ENCODE measurements at places on chromosomes 11 and 22. TPM values are rescaled to one million over a fixed set of nuclear protein-coding genes. Genes with fewer than 3 reads are reported as not detected.
A peak's percentile ranks its signal among the peaks of the same experiment; 100 is the strongest.

DNA sequence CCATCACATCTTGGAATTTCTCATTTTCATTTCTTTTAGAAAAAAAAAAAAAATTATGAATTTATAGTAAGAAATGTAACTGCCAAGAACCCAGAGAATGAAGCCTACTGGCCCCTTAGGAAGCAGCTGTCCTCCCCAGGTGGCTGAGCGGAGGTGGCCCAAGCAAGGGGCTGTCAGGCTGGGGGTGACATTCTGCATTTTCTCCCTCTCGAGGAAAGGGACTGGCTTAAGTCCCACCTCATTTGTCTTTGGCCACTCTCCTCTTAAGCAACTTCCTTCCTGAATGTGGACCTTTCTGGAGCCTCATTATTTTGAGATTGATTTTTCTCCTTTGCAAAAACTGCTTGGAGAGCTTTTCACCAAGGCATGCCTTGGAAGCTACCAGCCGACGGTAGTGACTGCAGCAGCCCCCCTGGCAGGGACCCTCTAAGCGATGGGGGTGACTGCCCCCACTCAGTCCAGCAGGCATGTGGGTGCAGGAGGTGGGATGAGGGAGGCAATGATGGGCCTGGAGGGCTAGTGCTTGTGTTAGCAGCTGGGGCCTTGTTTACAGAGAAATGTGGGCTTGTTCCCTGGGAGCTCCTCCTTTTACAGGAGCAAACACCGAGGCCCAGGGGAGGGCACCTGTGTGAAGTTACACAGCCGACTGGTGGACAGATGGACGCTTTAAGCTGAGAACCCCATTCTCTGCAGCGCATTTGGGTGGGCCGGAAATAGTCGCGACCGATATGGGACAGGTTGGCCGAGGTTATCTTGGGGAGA is 111.7 kb downstream of the MORC2 start:
- H3K36me3 ChIP-seq = no peaks in the 10 kb centered on the region
- H3K4me1 ChIP-seq = no peaks in the 10 kb centered on the region
- no peak overlapping the region for H3K27ac ChIP-seq
- peak; percentile 31 for DNase-seq
- H3K27me3 ChIP-seq = peaks cover 2% of the 10 kb centered on the region
- no peak overlapping the region for H3K4me3 ChIP-seq

DNA sequence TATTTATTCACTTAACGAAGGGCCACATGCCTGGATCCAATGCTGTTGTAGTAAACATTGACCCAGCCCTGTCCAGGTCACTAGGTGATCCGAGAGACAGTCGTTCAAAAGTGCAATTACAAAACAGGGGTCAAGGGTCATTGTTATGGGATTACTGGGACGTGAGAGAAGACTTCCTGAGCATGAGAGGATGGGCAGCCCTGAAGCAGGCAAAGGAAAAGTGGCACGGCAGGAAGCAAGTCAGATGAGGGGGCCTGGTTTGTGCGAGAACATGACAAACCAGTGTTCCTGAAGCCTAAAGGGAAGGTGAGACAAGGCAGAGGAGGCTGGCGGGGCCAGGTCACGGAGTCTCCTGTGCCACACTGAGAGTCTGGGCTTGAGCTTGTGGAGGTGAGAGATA is 15.8 kb upstream of the MMP20 start:
- no peak for DNase-seq
- H3K27ac ChIP-seq = no peak overlapping the region
- no peaks in the 10 kb centered on the region for H3K36me3 ChIP-seq
- H3K4me3 ChIP-seq = no peak overlapping the region

- no peaks in the 10 kb centered on the region for H3K36me3 ChIP-seq
- no peaks in the 10 kb centered on the region for H3K27me3 ChIP-seq
- H3K4me1 ChIP-seq = no peaks in the 10 kb centered on the region
- H3K27ac ChIP-seq = no peak overlapping the region
These were observed 109.1 kb upstream of the TIMP3 start for GRCh38 chr22:32692371-32692770.

DNA sequence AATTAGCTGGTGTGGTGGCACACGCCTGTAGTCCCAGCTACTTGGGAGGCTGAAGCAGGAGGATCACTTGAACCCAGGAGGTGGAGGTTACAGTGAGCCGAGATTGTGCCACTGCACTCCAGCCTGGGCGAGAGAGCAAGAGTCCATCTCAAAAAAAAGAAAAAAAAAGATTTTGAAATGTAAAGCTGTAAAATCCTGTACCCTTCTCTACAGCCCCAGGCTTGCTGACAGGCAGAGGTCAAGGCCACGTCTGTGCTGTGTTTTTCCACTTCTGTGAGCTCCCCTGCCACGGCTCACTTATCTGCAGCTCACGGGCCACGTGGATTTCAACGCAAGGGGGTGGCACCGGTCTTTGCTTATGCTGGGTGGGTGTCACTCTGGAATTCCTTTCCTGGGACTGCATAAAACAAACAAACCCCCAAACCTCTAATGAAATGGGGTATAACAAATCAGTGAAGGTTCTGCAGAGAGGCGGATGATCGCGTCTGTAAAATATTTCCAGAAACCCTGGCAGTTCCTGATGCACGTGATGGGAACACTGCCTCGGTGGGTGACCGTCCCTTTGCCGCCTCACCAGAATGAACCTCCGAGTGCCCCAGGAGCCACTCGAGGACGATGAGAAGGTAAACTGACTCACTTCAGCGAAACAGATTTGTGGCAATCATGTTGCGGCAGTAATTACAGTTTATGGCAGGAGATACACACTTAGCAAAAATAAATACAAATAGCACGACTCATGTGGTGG is 44.0 kb upstream of the ATXN10 start:
- DNase-seq = peak; percentile 24
- H3K4me3 ChIP-seq = no peak overlapping the region
- no peak overlapping the region for H3K27ac ChIP-seq

- H3K4me1 ChIP-seq = peaks cover 12% of the 10 kb centered on the region
- H3K27me3 ChIP-seq = no peaks in the 10 kb centered on the region
- DNase-seq = no peak
These were observed 65.8 kb downstream of the SLC22A12 start for GRCh38 chr11:64656862-64657261.

- H3K4me1 ChIP-seq = peaks cover 11% of the 10 kb centered on the region
- H3K36me3 ChIP-seq = no peaks in the 10 kb centered on the region
- DNase-seq = no peak
- no peak overlapping the region for H3K4me3 ChIP-seq
These were observed 40.1 kb downstream of the DGCR2 start for GRCh38 chr22:19082101-19082500.

GRCh38 chr11:45193695-45194094 is 47.3 kb downstream of the PRDM11 start:
- H3K4me1 ChIP-seq = no peaks in the 10 kb centered on the region
- no peak for DNase-seq
- no peak overlapping the region for H3K27ac ChIP-seq
- H3K27me3 ChIP-seq = no peaks in the 10 kb centered on the region
- no peaks in the 10 kb centered on the region for H3K36me3 ChIP-seq

- no peaks in the 10 kb centered on the region for H3K27me3 ChIP-seq
- peaks cover 36% of the 10 kb centered on the region for H3K4me1 ChIP-seq
- H3K27ac ChIP-seq = peak overlapping the region; percentile 24
- H3K4me3 ChIP-seq = no peak overlapping the region
- DNase-seq = no peak
These were observed 7.3 kb downstream of the CERK start for GRCh38 chr22:46730568-46731245.

GRCh38 chr11:108034034-108034433 is 25.3 kb downstream of the CUL5 start:
- H3K4me1 ChIP-seq = peaks cover 5% of the 10 kb centered on the region
- no peaks in the 10 kb centered on the region for H3K27me3 ChIP-seq
- no peak overlapping the region for H3K4me3 ChIP-seq
- no peak overlapping the region for H3K27ac ChIP-seq

DNA sequence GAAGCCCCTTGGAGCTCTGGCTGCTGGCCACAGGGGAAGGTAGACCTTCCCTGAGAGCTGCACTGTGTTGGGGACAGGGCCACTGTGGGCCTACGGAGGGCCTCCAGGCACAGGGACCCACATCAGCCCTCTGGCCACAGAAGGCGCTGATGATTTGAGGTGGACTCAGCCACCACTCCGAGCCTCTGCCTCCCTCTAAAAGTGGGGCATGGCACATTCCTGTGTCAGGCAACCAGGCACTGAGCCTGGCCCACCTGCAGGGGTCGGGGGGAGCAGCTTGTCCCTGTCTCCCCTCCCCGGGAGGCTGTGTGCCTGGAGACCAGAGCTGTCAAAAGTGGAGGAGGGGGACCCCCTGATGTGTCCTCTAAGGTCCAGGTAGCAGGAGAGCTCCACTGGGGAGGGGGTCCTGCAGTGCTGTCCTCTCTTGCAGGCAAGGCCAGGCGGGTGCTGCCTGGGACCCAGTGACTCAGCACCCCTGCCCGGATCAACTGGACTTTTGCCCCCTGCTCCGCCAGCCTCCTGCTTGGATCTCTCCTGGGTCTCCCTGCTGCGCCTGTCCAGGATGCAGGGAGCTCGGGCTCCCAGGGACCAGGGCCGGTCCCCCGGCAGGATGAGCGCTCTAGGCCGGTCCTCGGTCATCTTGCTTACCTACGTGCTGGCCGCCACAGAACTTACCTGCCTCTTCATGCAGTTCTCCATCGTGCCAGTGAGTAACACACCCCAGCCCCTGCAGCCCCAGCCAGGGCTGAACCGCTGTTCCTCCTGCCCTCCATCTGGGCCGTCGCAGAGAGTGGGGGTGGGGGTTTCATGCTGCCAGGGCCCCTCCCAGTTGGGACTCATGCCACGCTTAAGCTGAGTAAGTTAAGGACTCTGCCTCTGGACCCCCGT is 17.5 kb upstream of the CDKN1C start:
- H3K4me1 ChIP-seq = peaks cover 51% of the 10 kb centered on the region
- peak overlapping the region; percentile 60 for H3K4me3 ChIP-seq
- peak; percentile 84 for DNase-seq

DNA sequence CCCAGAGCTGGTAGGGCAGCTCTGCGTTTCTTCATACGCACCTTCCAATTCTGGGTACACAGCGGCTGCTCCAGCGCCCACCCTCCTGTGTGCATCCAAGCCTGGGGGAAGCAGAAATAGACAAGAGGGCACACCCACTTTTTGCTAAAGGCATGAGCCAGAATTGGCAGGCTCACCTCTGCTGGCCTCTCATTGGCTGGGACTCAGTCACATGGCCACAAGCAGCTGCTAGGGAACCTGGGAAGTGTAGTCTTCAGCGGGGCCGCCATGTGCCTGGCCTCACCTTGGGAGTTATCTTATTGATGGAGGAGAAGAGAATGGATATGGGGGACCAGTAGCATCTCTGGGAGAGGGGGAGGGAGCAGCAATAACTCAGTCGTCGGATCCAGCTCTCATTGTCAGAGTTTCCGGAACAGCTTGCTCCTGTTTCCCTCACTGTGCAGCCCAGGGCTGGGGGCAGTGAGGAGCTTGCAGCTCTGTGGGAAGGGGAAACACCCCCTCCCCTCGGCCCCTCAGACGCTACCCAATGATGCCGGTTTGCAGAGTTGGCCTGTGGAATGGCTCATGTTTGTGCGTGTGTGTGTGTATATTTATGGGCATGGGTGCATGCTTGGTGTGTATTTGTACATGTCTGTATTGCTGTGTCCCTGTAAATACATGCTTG is 11.8 kb upstream of the MIEF1 start:
- peaks cover 9% of the 10 kb centered on the region for H3K4me1 ChIP-seq
- H3K27ac ChIP-seq = no peak overlapping the region
- no peaks in the 10 kb centered on the region for H3K27me3 ChIP-seq
- DNase-seq = peak; percentile 97

GRCh38 chr11:47980088-47980906 is at the start of gene PTPRJ:
PTPRJ (plus strand) TSS chr11:47980559; CDS start chr11:47980913, 354 bp downstream.
- H3K27ac ChIP-seq = peak within 1 kb of the TSS; percentile 94
- no peaks in the 10 kb centered on the region for H3K27me3 ChIP-seq

SCGB1C1 gene
- total RNA-seq = not detected

ELMOD1 gene
- total RNA-seq = not detected

ACRV1 gene
- total RNA-seq = not detected

OR52E8 gene
- not detected for total RNA-seq

NOX4 gene
- 0.54 TPM for total RNA-seq

OR9G1 gene
- not detected for total RNA-seq

TRIM29 gene
- 2.0 TPM for total RNA-seq

UNC93B1 gene
- total RNA-seq = 121 TPM

Measured in spleen (tissue), 13 donors.